ENCODE measurements at places on chromosomes 7 and 10. TPM values are rescaled to one million over a fixed set of nuclear protein-coding genes. Genes with fewer than 3 reads are reported as not detected.

DNA sequence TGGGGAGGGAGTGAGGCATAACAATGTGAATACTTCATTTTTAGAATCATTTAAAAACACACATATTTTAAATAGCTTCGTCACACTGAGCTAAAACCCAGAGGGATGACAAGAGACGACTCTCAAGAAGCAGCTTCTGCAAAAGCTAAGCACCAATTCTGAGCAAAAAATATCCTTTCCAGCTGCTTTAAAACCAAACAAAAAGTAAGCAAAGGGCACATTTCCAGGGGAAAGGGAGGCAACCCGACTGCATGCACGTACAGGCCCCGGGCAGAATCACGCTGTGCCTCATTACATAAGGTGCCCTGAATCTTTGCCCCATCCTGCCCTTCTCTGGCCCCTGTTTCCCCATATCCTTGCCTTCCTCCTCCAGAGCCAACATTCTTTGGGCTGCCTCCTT lies 78.4 kb downstream of the DGKI start:
- DNase-seq = no peak

Gene PRTFDC1
- total RNA-seq = 2.7 TPM

DNA sequence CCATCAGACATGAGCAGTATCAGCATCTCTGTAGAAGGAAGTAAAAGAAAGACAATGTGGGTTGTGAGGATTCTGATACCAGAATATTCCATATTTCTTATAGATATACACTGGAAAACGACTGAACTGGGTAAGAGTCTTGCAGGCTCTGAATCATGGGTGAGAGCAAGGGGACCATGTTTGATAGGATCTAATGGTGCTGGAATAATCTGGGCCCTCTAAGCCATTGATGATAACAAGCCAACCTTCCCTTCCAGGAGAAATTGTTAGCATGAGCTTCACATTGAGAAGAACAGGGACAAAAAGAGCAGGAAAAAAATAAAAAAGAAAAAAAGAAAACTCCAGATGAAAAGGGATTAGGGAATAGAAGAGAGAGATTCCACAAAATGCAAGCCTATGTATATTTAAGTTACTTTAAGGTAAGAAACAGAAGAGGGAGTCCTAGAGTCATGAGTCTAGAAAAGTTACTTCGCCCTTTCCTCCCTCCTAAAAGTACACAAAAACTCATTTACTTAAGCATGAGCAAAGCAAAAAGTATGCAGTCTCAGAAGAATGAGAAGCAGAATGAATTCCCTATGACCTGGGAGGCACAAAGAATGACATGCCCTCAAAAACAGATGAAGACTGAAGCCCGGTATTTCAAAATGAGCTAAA lies 181.9 kb downstream of the TMEM26 start:
- no peak for DNase-seq

GRCh38 chr7:31751726-31752125 lies 64.7 kb downstream of the PPP1R17 start:
- DNase-seq = no peak

GRCh38 chr7:106779877-106780276 lies 85.2 kb upstream of the PIK3CG start:
- DNase-seq = no peak

GRCh38 chr10:97868134-97868685 lies 18.6 kb downstream of the GOLGA7B start:
- DNase-seq = peak; percentile 65

DNA sequence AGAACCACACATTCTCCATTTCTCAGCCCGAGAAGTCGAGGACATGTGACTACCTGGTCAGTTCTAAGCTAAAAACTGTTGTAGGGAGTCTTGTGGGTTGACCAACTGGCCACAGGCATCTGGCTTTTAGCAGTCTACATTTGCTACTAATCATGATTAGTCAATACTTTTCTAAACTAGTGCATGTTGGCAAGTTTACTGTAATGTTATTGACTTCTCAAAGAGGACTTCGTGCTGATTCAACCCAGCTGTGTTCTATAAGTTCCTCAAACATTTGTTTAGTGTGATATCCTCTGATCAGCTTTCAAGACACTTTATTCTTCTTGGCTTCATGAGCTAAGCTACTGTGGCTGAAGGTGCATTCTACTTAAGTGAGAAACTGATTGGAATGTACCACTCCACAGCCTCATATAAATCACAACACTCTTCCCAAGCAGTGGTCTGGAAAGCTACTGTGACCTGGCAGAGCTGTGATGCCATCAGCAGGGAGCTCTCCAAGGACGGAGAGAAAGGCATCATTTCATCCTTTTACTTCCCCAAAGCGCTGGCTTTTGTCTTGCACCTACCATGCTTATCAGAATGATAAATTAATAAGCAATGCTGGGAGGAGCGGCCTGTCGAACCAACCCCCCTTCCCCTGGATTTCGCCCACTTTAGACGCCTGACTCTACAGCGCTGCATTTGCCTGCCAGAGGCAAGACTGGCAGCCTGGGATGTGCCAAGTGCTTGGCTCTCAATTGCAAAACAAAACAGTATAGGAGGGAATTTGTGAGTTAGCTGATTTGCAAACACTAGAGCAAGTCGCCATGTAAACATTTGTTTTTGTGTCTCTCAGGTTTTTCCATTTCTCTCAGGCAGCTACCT lies 206.7 kb upstream of the PLXNA4 start:
- no peak for DNase-seq

Gene SFTPA2
- total RNA-seq = not detected

Gene ZNF488
- total RNA-seq = 0.10 TPM

- no peak for DNase-seq
These were observed 385.6 kb downstream of the DNAJB6 start for GRCh38 chr7:157722137-157723060.

Gene HMX2
- not detected for total RNA-seq

Gene SYT15B
- 1.2 TPM for total RNA-seq

- peak; percentile 41 for DNase-seq
These were observed 45.7 kb downstream of the SKIDA1 start for GRCh38 chr10:21479570-21480315.
